GDM1 (cell line): ENCODE measurements at places on chromosomes 7 and 10.

GRCh38 chr10:102068216-102068615, 3.1 kb downstream of the HPS6 start:
- no peak for DNase-seq

GRCh38 chr7:154390961-154391360, 338.8 kb downstream of the DPP6 start:
- DNase-seq: no peak

GRCh38 chr7:8189625-8190024, 72.3 kb downstream of the ICA1 start:
- DNase-seq: no peak

- no peak for DNase-seq
These were observed 79.8 kb downstream of the CLEC2L start for GRCh38 chr7:139603282-139603681.

DNA sequence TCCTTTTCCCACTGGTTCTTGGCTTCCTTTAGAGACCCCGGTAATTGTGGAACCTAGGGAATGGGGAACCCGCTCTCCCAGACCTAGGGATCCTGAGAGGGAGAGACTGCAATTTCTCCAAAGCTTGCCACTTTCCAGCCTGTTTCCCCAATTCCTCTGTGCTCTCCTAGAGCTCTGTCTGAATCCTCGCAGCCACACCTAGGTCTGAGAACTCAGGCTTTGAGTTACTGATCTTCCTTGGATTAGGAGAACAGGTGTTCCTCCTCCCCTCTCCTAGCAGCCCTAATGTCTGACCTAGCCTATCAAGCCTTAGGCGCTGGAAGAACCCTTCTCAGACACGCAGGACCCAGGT, 20.0 kb downstream of the WNT8B start:
- no peak for DNase-seq

DNA sequence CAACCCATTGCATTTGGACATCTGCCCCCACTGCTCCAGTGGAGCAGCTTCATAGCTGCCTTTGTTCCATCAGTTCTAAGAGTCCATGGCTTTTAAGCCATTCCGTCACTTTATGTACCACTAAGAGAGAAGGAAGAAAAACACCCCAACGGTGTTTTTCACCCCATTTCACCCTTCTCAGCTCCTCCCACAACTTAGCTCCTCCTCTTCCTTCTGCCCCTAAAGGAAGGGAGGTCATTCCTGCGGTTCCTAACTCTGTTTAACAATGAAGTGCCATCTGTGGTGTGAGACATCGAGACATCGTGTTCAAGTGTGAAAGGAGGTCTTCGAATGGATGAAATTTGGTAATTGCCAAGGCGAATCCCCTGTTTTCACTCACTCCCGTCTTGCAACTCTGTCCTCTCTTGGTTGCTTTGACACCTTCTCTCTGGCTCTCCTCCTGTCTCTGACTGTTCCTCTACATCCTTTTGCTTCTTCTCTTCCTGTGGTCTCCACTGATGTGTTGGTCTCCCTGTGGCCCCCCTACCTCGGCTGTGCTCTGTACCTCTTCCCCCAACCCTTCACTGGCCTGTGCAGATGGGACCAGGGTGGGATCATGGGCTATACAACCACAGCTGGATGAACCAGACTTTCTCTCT, 23.0 kb downstream of the SMKR1 start:
- DNase-seq: no peak

DNA sequence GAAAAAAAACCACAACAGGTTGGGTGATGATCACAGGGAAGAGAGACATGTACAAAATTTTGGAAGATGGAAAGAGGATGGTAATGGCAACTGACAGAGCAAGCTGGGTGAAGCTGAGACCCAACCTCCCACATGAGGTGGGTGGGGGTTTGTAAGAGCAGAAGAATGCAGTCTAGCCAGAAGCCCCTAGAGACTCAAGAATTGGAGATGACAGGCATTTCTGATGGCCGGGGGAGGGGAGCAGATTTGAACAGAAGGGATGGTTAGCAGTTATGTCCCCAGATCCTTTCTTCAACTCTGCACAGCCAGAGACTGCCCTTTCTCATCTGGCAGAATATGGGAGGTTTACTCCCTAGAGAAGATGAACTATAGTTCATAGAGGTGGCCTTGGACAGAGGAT, 208.0 kb downstream of the GALNT17 start:
- no peak for DNase-seq
